ENCODE measurements at places on chromosomes 2 and 18. TPM values are rescaled to one million over a fixed set of nuclear protein-coding genes. Genes with fewer than 3 reads are reported as not detected.

The FLACC1 gene
- total RNA-seq = 3.6 TPM

GRCh38 chr2:46363535-46364170, 66.4 kb downstream of the EPAS1 start:
- H3K4me1 ChIP-seq = peaks cover 54% of the 10 kb centered on the region
- H3K27ac ChIP-seq = no peak overlapping the region
- H3K36me3 ChIP-seq = peaks cover 91% of the 10 kb centered on the region
- H3K4me3 ChIP-seq = no peak overlapping the region

- no peak overlapping the region for H3K4me3 ChIP-seq
- no peak for DNase-seq
- no peaks in the 10 kb centered on the region for H3K27me3 ChIP-seq
- H3K36me3 ChIP-seq = no peaks in the 10 kb centered on the region
These were observed 859.5 kb upstream of the CNTNAP5 start for GRCh38 chr2:123165616-123166015.

The SLC11A1 gene
- 302 TPM for total RNA-seq

GRCh38 chr2:240778426-240778825, 41.6 kb downstream of the KIF1A start:
- H3K27me3 ChIP-seq = peaks cover 2% of the 10 kb centered on the region
- no peaks in the 10 kb centered on the region for H3K36me3 ChIP-seq
- DNase-seq = no peak
- no peak overlapping the region for H3K27ac ChIP-seq

DNA sequence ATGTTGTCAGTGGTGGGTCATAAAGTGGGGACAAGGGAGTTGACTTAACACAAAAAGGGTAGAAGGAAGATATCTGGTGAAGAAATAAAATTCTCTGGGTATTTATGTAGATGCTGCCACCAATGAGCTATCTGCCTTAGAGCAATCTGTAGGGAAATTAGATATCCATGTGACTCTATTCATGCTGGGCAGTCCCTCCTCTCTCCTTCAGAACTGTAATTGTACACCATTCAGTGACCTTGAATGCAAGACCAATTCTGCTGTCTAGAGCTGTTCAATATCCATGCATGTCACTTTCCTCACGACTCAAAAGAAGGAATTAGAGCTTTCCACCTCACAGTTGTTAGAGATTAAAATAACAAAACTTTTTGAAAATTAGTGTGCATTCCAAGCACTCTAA, 28.6 kb upstream of the TDRD15 start:
- no peaks in the 10 kb centered on the region for H3K36me3 ChIP-seq
- no peak overlapping the region for H3K27ac ChIP-seq
- no peak overlapping the region for H3K4me3 ChIP-seq
- no peaks in the 10 kb centered on the region for H3K27me3 ChIP-seq
- no peak for DNase-seq

The GALNT5 gene
- 40.2 TPM for total RNA-seq

The EPG5 gene
- 38.5 TPM for total RNA-seq

GRCh38 chr2:190478572-190479195, 55.8 kb downstream of the NEMP2 start:
- H3K27me3 ChIP-seq = no peaks in the 10 kb centered on the region
- no peak for DNase-seq
- H3K36me3 ChIP-seq = no peaks in the 10 kb centered on the region
- H3K4me3 ChIP-seq = no peak overlapping the region
- no peak overlapping the region for H3K27ac ChIP-seq

The ICOS gene
- total RNA-seq = 2.1 TPM

GRCh38 chr2:188878716-188879115, 95.5 kb upstream of the COL3A1 start:
- H3K4me1 ChIP-seq = no peaks in the 10 kb centered on the region
- no peak overlapping the region for H3K4me3 ChIP-seq
- no peak for DNase-seq
- no peaks in the 10 kb centered on the region for H3K27me3 ChIP-seq
- no peaks in the 10 kb centered on the region for H3K36me3 ChIP-seq

All from upper lobe of right lung (tissue), 1 donor.